ENCODE measurements at places on chromosomes 16 and 17. TPM values are rescaled to one million over a fixed set of nuclear protein-coding genes. Genes with fewer than 3 reads are reported as not detected.

DNA sequence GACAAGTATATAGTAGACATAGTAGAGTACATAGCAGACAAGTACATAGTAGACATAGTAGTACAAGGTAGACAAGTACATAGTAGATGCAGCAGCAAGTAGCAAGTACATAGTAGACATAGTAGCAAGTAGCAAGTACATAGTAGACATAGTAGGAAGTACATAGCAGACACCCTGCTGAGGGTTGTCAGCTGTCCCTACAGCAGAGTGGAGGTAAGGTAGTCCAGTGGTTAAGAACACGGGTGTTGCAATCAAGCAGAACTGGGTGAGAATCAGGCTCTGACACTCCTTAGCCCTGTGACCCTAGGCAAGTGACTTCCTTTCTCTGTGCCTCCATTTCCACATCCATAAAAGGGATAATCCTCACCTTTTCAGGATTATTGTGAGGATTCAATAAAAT, 94.7 kb downstream of the NOG start:
- DNase-seq, result no peak

DNA sequence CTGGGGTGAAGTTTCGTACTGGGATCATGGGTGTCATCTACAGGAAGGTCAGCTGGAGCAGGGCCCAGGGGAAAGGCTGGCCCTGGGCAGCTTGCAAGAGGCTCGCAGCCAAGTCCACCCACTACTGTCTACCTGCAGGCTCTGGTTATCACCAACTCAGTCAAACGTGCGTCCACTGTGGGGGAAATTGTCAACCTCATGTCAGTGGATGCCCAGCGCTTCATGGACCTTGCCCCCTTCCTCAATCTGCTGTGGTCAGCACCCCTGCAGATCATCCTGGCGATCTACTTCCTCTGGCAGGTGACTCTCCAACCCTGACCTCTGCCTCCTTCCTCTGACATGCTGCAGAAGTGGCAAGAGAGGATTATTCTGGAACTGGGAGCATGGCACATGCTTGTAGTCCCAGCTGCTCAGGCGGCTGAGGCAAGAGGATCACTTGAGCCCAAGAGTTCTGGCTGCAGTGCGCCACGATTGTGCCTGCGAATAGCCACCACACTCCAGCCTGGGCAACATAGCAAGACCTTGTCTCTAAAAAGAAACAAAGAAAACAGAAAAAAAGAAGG, 29.2 kb downstream of the ABCC3 start:
- DNase-seq, result no peak

DNA sequence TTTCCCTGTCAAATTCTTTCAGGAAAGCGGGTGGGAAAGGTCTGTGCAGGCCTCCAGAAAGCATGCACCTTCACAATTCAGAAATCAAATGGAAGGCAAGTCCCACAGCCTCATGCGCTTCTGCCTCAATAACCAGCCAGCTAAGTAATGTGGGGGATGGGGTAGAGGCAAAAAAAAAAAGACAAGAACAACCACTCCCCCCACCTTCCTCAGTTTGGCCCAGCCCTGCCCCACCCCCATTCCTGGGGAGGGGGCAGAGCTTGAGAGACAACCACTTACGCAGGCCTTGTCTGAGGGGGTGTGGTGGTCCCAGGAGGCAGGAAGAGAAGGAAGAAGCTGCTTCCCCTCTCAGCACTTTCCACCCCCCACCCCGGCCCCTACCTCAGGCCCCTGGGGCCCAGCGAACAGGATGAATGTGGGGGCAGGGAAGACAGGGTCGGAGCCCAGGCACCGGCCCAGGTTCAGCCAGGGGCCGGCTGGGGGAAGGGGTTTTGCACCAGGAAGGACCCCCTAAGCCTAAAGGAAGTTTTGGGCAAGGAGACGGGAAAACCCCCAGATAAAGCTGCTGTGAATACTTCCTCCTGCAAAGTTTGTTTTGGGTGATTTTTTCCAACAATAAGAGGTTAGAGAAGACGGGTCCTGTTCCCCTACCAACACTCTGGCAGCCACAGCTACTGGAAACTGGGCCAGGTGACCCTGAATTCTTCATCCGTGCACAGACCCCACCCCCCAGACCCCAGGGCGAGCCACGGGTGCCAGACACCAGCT, 1.2 kb downstream of the JUP start:
- peak; percentile 67 for DNase-seq

Gene C17orf100
- total RNA-seq, result 1.8 TPM

DNA sequence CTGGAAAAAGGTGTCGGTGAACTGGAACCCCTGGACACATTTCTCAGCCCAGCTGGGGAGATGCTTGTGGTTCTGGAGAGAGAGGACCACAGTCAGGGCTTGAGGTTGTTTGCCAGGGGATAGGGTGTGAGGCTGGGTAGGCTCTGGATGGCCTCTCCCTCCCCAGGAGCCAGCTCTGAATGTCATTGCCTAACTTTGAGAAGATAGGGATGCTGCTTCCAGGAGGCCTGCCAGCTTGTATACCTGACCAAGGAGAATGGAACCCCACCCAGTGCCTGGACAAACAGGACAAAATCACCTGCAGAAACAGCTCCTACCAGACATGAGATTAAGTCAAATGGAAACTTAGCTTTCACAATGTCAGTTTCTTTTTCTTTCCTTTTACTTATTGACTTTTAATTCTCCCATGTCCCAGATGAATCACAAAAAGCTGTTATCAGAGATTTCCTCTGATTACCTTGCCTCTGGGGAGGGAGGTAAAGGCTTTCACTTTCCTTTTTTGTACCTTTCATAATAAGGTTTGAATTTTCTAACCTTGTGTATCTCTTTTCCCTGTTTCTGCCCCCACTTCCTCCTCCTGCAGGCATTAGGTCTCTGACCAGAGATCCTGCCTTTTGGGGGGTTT, 29.8 kb upstream of the PLLP start:
- peak; percentile 26 for DNase-seq

GRCh38 chr16:2979669-2980226, 498 bp downstream of the PKMYT1 start:
- no peak for DNase-seq

DNA sequence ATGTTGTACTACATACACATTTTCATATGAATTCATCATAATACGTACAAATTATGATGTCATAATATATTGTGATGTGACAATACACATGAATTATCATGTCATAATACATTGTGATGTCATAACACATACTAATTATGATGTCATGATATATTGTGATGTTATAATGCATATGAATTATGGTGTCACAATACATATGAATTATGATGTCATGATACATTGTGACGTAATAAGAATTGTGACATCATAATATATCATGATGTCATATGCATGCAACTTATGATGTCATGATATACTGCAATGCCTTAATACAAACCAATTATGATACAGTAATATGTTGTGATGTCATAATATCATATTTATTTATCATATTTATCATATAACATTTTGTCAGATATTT, 2074.3 kb downstream of the TP53TG3F start:
- DNase-seq, result no peak

Gene BAIAP3
- total RNA-seq, result 3.9 TPM

Gene ASGR2
- total RNA-seq, result not detected

DNA sequence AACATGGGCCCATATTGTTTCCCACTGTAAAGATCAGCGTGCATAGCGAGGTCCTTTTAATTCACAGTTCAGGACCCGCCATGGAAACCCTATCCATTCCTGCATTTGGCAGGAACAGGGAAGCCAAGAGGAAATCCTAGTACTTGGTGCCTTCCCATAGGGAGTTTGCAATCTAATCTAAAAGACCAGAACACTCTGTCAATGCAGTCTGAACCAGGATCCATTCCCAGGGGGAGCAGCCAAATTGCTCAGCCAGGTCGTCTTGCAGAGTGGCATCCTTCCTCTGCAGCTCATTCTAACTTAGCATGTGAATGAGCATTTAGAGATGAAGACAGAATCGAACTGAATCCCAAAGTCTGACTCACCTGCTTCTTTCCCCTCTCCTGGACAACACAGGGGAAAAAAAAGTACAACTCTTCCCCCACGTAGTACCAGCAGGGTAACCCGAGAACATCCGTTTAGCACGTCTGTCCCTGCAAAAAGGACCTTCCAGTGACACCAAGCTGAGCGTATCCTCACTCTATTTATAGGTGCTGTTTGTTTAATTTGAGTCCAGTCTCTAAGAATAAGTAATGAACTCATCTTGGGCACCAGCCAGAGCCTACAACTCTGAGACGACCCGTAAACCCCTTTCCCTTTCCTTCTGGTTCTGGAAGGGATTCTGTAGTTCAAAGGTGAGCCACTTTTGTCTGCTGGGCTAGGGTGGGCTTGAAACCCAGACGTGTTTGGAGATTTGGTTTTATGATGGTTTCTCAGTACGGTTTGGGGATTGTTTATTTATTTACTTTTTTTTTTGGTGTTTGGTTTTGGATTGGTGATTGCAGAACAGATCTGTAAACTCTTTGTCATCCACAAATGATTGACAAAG, 74.5 kb downstream of the ERCC4 start:
- no peak for DNase-seq

Gene MSLN
- total RNA-seq, result 1.4 TPM

- DNase-seq, result no peak
Observed at GRCh38 chr17:70022175-70022574, 52.9 kb upstream of the KCNJ16 start.

Gene C17orf50
- not detected for total RNA-seq

DNA sequence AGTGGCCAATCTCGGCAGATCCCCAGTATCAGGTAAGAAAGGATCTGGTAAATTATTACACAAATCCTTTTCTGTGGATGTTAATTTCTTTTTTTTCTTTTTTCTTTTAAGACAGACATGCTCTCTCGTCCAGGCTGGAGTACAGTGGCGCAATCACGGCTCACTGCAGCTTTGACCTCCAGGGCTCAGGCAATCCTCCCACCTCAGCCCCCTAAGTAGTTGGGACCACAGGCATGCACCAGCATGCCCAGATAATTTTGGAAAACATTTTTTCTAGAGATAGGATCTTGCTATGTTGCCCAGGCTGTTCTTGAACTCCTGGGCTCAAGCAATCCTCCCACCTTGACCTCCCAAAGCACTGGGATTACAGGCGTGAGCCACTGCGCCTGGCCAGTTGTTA, 54.0 kb downstream of the GAS7 start:
- no peak for DNase-seq

DNA sequence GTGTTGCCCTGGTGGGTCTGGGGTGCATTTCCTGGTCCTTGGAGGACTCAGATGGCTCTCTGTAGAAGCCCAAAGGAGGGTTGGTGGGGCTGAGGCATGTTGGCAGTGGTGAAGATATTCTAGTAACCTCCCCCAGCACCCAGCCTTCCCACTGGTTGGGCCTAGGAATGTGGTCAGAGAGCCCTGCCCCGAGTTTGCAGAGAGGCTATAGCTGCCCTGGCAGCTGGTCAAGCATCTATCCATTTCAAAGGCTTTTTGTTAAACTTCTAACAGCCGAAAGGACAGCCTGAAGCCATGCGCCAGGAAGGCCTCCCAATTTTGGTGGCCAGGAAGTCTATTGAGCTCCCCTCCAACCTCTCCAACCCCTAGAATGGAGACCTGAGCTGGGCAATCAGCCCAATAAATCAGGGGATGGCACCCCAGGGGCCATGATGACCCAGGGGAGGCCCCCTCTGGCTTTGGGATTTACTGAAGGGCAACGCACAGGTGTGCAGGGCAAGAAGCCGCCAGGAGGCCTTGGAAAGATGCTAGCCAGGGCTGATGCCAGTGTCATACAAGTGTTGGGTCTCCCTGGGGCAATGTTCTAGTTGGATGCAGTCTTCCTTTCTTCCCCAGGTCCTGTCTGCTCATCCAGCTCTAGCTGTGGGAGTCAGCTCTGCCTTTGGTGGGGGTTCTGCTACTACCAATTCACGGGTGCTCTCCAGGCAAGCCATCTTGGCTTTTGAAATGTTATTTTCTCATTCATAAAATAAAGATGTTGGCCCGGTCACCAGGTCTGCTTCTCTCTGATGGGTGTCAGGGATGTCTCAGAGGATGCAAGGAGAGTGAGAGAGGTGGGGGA, 30.9 kb upstream of the AXIN2 start:
- DNase-seq, result no peak

Gene SULT1A4
- 3.3 TPM for total RNA-seq

GRCh38 chr16:4017807-4018206, 98.4 kb downstream of the ADCY9 start:
- no peak for DNase-seq

GRCh38 chr17:61474235-61474927, 22.2 kb downstream of the TBX4 start:
- DNase-seq, result peak; percentile 59

DNA sequence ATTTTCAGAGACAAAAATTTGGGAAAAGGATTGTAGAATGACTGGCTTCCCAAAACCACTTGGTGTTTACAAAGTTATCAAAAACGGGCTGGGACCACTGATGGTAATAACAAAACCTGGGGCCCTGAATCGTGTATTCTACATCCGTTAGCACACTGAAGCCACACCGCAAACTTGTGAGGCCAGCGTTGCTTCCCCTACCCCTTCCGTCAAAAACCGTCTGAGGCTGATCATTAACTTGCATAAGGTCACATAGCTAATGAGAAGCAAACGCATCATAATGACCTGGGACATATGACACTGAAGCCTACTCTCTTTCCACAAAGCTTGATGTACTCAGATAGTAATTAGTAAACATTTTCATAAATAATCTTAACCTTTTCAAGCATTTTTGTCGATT, 704.3 kb downstream of the MAF start:
- DNase-seq, result no peak

Gene ABCA10
- 9.8 TPM for total RNA-seq

Gene DGKE
- 15.4 TPM for total RNA-seq

DNA sequence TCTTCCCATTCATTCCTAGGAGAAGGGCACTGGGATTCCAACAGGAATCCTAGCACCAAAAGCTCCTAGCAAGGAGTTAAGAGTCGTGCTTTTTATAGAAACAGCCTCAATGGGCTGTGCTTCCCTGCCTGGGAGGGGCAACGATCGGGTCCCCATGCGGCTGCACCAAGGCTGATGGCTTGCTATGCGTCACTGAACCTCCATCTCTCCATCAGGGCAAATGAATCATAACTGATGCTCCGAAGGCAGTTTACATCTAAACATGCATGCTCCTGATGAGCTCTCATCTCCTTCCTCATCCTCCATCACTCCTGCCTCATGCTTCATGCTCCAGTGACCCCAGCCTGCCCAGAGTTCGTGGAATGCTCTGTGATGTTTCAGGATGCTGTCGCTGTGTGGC, 270.5 kb downstream of the FOXL1 start:
- DNase-seq, result no peak

GRCh38 chr17:58605986-58606385, 85.9 kb downstream of the TEX14 start:
- DNase-seq, result no peak

DNA sequence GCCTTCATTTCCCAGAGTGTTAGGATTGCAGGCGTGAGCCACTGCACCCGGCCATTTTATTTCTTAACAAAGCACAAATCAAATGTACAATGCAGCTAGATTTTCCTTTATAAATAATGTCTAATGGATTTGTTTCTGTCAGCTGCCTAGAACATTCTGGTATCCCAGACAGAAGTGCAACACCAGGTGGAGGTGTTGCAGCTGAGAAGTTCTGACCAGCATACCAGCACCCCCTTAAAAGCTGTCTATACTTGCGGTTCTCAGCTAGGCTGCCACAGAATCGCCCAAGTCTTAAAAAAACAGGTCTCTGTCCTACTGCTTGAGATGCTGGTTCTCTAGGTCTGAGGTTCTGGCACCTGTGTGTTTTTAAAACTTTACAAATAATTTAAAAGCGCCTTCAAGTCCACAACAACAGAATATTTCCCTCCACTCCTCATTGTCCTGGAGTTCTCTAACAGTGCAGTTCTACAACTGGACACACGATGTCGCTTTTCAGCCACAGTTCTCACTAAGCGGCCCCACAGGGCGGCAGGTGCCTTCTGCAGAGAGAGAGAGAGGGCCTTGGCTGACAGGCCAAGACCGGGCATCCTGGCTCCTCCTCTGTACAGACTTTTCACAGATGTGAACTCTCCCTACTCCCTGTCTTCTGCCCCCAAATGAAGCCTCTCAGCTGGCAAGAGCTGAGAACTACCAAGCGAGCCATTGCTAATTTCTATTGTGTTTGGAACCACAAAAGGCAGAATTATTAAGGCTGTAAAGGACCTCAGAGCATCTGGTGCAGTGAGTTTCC, 32.6 kb upstream of the MEOX1 start:
- DNase-seq, result peak; percentile 86

All from ureter (tissue), 1 donor.